ENCODE measurements at places on chromosomes 12 and 14.

DNA sequence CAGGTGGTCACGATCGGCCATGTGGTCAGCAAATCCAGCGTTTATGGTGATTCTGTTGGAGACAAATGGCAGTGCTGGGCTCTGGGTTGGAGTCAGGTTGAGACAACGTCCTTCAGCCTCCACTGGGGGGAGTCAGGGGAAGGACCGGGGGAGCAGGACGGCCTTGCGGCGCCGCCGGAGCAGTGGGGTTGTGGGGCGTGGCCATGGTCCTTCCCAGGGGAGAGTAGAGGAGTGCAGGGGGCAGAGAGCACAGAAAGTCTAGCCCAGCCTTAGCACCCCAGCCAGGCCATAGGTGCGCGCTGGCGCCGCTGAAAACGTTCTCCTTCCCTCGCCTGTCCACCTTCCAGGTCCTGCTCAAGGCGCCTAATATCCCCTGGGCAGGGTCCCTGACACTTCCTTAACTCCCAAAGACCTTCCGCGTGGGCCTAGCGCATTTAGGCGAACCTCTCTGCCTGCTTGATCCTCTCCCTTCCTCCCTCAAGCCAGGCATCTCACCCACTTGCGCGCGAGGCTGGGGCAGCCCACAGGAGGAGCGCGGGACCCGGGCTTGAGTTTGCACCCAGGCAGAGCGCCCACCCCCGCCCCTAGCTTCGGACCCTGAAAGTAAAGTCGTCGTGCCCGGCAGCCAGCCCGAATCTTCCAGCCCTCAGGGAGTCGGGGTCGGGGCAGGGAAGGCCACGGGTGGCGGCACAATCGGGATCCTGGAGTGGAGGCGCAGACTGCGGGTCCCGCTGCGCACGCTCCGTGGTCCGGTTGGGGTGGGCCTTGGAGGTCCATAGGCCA, 3.1 kb upstream of the KIF26A start:
- no peak for DNase-seq

DNA sequence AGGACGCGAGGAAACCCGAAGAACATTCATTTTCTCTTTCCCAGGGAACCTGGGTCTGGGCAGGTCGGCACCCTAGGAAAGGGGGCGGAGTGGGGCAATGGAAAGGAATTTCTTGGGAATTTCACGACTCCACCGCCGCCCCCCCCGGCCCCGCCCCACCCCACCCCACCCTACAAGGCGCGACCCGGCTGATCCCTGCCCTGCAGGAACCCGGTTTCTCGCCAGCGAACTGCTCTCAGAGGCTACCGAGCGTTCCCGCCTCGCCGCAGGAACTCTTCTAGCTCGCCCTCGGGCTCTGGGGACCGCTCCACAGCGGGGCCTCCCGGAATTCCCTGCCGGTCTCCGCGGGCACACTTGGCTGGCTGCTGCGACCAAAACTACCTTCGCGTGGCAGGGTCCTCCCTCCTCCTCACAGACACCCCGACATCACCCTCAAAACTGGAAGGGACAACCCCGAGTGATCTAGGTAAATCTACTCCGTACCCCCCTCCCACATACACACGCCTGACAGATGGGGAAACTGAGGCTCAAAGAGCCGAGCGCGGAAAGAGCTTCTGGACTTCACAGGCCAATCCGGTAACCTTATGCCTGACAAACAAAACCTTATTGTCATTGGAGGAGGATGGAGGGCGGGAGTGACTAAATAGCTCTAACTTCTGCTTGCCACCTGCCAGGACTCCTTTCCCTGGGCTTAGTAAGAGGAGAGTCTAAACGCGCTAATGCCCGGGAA, 785 bp upstream of the ACTN1 start:
- no peak for DNase-seq

DNA sequence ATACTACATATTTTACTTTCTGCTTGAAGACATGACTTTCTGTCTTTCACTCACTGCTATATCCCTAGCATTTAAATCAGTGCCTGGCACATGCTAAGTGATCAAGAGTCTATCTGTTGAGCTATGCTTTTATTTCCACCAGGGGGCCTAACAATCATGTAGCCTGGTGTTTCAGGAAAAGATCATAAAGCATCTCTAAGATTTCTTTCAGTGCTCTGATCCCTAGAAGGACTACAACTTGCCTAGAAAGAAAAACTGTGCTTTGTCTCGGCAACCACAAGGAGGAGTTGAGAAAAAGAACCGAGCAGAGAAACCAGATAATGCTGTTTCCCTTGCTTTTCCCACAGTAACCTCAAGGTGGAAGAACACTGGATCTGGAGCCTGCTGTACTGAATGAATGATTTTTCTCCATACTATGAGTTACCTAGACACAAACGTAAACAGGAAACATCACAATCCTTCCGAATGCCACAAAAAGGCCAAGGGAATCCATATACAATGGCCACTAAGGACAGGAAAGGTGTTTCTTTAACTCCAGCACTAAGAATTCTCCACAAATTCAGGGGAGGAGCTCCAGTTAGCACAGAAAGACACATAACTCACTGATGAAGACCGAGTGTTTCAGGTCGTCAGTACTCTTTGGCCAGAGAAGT, 1.2 kb downstream of the CRY1 start:
- peak; percentile 28 for DNase-seq

GRCh38 chr14:36509069-36509917, 10.7 kb downstream of the NKX2-1 start:
- no peak for DNase-seq

- DNase-seq = no peak
Measured at GRCh38 chr14:37114002-37114401, 58.4 kb downstream of the SLC25A21 start.

- no peak for DNase-seq
Measured at GRCh38 chr14:98704441-98704840, 567.6 kb downstream of the BCL11B start.

DNA sequence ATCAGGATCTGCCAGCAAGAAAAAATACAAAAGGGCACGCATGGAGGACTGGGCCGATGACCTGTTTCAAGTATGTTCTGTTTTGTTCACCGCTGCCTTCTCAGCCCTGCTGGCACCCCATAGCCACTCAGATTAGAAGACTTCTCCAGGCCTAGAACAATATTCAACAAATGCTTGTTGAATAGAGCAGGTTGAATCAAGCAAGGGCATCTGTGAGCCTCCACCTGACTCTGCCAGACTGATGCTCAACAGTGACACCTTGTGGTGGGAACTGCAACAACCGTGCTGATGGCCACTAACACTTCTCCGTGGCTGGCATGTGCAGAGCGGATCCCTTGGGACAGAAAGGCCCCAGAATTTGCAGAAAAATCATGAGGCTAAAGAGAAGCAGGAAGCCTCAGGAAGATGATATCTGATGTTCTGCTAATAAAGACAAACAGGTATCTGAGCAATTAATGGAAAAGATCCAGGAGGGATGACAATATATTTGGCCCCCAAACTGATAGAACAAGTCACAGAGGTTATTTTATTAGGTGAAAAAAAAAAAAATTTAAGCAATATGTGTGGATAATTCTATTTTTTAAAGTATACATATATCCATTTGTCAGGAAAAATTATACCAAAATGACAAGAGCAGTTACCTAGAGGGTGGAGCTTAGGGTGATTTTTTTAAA, 114.3 kb downstream of the KSR2 start:
- no peak for DNase-seq

DNA sequence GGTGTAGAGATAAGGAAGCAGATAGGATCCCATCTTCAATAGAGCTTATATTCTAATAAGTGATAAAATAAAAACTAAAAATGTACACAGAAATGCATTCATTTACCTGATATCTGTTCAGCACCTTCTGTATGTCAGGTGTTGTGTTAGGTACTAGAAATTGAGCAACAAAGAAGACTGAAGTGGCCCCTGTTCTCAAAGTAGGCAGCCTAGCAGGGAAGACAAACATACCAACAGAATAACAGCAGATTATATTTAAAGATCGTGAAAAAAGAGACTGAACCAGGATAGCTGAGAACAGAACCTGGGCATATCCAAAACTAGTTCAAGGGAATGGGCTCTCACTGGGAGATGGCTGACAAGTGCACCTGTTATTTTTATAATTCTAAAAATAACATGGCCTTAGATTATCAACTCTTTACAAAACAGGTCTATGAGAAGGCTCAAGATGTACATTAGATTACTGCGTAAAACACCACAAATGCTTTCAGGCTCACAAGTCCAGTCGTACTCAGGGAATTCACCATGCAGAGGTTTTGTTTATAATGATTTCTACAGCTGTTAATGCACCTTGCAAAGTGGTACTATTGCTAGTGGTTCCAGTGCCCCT, 16.4 kb downstream of the ANO6 start:
- no peak for DNase-seq

DNA sequence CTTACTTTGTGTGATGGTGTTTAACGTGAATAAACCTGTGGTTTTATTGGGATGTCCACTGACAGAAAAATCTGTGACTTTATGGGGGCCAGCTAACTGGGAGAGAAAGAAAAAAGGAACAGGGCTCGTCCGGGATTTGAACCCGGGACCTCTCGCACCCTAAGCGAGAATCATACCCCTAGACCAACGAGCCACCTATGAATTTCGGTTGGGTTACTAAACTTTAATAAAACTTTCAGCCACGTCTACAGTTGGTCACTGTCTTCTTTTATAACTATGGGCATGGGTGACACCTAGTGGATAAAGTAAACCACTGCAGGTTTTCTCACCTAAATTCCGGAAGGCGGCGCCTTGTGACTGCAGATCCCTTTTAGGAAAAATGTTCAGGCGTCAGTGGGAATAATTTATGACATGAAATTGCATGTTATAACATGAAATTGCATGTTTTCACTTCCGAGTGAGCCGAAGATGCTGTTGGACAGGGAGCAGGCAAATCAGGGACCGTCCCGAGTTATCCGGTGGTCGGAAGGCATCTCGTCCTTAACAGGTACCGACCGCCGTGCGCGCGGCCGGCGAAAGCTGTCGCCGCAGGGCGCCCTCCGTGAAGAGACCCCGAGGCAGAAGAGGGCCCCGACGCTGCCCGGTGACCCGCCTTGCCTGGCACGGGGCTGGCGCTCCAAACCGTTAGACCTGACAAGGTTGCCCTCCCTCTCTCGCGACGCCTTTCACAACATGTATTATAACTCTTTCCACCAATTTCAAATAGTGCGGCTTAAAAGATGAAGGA, 18.2 kb upstream of the RNASE12 start:
- DNase-seq = peak; percentile 66

- no peak for DNase-seq
Measured at GRCh38 chr14:62209287-62209899, 447.2 kb downstream of the SNAPC1 start.

DNA sequence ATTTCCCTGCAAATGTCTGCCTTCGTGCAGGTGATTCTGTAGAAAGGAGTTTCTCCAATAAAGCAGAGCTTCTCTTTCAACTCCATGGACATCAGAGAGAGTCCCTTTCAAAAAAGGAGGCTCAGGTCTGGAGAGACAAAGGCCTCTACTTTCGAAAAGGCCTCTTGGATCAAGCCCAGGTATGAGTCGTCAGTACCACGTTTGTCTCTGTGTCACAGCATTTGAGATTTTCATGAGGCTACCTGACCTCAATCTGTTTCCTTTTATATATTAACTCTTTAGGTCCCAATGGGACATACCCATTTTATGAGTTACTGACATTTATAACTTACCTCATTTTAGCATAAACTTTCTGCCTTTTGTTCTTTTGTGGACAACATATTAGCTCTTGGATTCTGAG, 290.8 kb downstream of the RPAP3 start:
- DNase-seq = no peak

DNA sequence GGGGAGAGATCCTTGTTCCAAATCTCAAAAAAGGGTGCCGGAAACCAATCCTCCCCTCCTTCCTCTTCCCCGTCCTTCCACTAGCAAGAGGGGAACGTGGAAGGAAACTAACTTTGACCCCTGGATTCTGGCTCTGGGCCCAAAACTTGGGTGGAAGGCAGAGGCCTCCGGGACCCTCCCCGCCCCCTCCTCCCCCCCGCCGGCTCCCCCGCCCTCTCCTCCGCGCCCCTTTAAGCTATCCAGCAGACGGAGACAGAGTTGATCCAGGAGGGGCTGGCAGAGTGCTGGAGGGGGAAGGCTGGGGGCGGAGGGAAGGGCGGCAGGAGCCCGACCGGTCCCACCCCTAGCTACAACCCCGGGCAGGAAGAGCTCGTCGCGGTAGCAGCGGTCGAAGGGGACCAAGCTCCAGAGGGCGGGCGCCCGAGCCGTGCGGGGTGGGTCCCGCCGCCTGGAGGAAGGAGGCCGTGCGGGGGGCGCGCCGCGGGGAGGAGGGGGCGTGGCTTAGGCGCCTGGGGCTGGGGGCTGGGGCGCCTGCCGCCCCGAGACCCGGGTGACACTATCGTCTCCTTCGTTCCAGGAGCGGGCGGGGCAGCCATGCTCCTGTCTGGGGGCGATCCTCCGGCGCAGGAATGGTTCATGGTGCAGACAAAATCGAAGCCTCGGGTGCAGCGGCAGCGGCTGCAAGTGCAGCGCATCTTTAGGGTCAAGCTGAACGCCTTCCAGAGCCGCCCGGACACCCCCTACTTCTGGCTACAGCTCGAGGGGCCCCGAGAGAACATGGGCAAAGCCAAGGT, at the start of gene NYNRIN:
TSS of gene NYNRIN (plus strand) at position 351 of the 794 bp plus-strand sequence. CDS start at position 595, 244 bp downstream.
- DNase-seq = no peak

GRCh38 chr12:92703786-92704185, 997 bp downstream of the PLEKHG7 start:
- DNase-seq = no peak

DNA sequence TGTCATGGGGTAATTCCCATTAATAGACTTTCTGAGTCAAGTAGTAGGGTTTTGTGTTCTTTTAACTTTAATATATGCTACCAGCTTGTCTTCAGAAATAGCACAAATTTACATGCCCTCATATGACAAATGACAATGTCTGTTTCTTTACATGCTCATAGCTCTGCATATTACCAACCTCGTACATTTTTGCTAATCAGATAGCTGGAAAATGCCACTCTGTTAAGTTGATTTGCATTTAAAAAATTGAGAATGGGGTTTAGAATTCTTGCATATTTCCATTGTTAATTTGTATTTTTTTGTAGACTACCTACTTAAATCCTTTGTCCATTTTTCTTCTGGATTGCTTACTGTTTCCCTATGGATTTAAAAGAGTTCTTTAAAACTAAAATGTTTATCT, 31.2 kb downstream of the SERPINA1 start:
- no peak for DNase-seq

DNA sequence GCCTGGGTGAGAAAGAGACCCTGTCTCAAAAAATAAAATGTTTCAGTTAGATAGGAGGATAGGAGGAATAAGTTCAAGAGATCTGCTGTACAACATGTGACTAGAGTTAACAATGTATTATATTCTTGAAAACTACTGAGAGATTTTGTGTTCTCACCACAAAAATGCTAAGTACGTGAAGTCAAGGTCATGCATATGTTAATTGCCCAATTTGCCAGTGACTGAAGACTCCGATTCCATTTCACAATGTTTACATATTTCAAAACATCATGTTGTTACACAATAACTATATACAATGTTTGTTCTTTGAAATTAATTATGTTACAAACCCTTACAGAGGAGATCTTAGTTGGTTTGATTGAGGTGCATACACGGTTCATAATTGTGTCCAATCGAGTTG, 52.1 kb downstream of the SLC15A4 start:
- no peak for DNase-seq

Data from gastrocnemius medialis (tissue), 4 donors.